ENCODE measurements at places on chromosomes 11 and 22. TPM values are rescaled to one million over a fixed set of nuclear protein-coding genes. Genes with fewer than 3 reads are reported as not detected.

DNA sequence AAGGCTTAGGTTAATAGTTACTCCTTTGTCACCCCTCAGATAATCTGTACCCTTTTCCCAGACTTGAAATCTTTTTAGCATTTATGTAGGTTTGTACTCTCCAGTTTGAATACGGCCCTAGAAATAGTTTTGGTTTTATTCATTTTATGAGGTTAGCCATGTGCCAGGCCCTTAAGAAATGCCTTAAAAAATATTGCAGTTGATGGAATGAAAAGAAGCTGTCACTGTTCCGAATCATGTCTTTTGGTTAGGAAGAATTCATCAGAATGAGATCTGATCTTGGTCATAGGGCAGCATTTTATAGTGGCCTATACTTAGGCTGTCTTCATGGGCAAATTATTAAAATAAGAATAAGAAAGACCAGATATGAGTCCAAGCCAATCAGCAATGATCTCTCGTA is 14.8 kb upstream of the PRSS23 start:
- no peak for DNase-seq
- no peak overlapping the region for H3K27ac ChIP-seq
- no peaks in the 10 kb centered on the region for H3K36me3 ChIP-seq
- no peaks in the 10 kb centered on the region for H3K4me1 ChIP-seq
- peaks cover 39% of the 10 kb centered on the region for H3K27me3 ChIP-seq

- peak; percentile 38 for DNase-seq
- H3K27ac ChIP-seq: peak overlapping the region; percentile 45
- H3K4me3 ChIP-seq: no peak overlapping the region
- H3K36me3 ChIP-seq: no peaks in the 10 kb centered on the region
These were observed 35.8 kb downstream of the INSC start for GRCh38 chr11:15150507-15150906.

GRCh38 chr22:45934168-45934564 is 42.8 kb downstream of the WNT7B start:
- H3K4me3 ChIP-seq: no peak overlapping the region
- H3K4me1 ChIP-seq: no peaks in the 10 kb centered on the region
- no peak overlapping the region for H3K27ac ChIP-seq
- peaks cover 9% of the 10 kb centered on the region for H3K27me3 ChIP-seq

- peaks cover 6% of the 10 kb centered on the region for H3K4me1 ChIP-seq
- H3K4me3 ChIP-seq: no peak overlapping the region
- no peak for DNase-seq
- peaks cover 51% of the 10 kb centered on the region for H3K36me3 ChIP-seq
These were observed 68.6 kb downstream of the ATXN10 start for GRCh38 chr22:45740236-45740635.

DNA sequence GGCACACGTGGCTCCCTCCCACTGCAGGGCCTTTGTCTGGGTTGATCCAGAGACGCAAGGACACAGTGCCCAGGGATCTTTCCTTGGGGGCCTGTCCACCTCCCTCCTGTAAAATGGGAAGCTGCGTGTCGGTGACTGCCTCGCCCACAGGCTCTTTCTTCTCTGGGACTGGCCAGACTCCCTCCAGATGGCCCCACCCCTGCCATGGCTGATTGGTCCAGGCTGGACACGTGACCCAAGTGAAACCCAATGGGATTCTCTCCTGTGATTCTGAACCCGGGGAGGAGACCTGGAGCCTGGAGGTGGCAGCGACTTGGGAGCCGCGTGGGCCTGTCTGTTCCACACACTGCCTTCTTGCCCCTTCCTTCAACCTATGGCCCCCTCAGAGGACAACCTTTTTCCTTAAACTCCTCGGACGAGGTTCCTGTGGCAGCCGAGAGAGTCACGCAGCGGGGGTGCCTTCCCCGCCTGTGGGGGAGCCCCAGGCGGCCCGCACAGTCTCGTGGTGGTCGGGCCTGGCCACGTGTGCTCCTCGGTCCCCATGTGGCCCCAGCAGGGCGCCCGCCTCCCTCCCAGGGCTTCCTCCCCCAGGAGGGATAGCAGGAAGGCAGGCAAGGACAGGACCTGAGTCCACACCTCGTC is 12.4 kb upstream of the MPPED1 start:
- no peak overlapping the region for H3K4me3 ChIP-seq
- no peaks in the 10 kb centered on the region for H3K4me1 ChIP-seq
- H3K27me3 ChIP-seq: no peaks in the 10 kb centered on the region
- no peak for DNase-seq

GRCh38 chr22:36610056-36610455 is 81.1 kb upstream of the EIF3D start:
- no peaks in the 10 kb centered on the region for H3K36me3 ChIP-seq
- H3K27me3 ChIP-seq: peaks cover 45% of the 10 kb centered on the region
- no peak overlapping the region for H3K27ac ChIP-seq
- no peaks in the 10 kb centered on the region for H3K4me1 ChIP-seq
- no peak overlapping the region for H3K4me3 ChIP-seq
- DNase-seq: no peak

- no peak for DNase-seq
- H3K4me1 ChIP-seq: no peaks in the 10 kb centered on the region
- no peaks in the 10 kb centered on the region for H3K36me3 ChIP-seq
- no peak overlapping the region for H3K27ac ChIP-seq
- no peak overlapping the region for H3K4me3 ChIP-seq
- H3K27me3 ChIP-seq: no peaks in the 10 kb centered on the region
These were observed 10.4 kb downstream of the ASCL2 start for GRCh38 chr11:2259897-2260451.

DNA sequence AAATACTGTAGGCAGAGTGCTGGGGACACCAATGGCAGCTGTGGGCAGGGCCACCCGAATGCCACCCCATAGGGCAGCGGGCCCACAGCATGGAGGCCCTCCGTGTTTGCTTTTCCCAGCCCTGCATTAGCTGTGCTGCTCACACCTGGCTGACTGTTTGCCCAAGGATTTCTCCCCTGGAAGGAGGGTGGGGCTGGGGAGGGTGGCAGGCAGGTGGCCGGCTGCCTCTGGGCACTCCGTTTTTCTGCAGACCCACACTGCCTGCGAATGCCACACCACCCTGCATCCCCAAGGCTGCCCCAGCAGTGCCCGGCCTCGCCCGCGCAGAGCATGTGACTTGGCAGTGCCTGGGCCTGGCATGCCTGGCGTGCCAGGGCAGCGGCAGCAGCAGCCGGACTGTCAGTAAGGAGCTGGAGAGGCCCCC is 19.6 kb downstream of the DAGLA start:
- no peaks in the 10 kb centered on the region for H3K36me3 ChIP-seq
- no peak for DNase-seq
- peaks cover 46% of the 10 kb centered on the region for H3K4me1 ChIP-seq
- H3K4me3 ChIP-seq: no peak overlapping the region

CBX7 gene
- total RNA-seq: 25.0 TPM

PIWIL4 gene
- 0.60 TPM for total RNA-seq

- H3K4me3 ChIP-seq: peak overlapping the region; percentile 19
- no peak for DNase-seq
- H3K27me3 ChIP-seq: no peaks in the 10 kb centered on the region
- H3K36me3 ChIP-seq: no peaks in the 10 kb centered on the region
- peaks cover 18% of the 10 kb centered on the region for H3K4me1 ChIP-seq
- H3K27ac ChIP-seq: peak overlapping the region; percentile 27
These were observed 6.4 kb downstream of the BATF2 start for GRCh38 chr11:64990222-64990923.

DNA sequence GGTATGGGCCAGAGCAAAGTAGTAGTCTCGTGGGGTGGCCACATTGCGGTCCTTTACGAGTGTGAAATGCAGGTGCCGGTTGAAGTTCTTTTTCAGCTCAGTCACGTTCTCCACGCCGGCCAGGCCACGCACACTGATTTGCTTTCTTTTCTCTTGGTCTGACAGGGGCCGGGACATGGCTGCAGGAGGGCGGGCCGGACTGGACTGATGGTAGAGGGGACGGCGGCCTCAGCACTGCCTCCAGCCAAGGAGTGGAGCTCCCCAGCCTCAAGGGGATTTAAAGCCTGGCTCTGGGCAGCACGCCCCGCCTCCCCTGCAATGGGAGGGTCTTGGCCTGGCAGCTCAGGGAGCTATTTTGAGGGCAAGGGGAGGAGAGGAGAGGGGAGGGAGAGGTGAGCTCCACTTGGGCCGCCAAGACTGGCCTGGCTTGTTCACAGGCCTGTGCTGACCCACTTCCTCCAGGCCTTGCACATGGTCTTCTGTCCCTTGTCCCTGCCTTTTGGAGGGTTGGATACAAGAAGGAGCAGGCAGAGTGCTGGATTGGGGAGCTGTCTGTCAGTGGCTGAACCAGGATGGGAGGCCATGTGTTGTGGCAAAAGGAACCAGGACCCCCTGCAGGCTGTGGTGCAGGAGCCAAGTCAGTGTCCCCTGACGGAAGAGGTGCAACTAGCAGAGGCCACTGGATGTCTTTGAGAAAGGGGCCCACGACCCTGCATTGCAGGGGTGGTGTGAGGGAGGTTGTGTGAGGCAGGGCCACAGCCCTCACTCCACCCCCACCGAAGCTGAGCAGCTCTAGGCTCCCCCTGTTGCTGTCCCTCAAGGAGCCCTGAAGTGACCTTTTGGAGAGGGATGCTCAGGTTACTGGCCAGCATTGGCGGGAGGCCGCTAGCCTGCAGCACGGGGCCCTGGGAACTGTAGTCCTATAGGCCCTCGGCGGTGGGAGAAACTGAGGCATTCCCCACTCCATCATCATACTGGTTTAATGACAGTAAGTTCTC is at the start of gene PYGM:
PYGM (minus strand) TSS at position 253 of the 998 bp plus-strand sequence; CDS start at position 177, 76 bp downstream.
- H3K27me3 ChIP-seq: no peaks in the 10 kb centered on the region
- H3K4me3 ChIP-seq: no peak within 1 kb of the TSS
- H3K27ac ChIP-seq: peak within 1 kb of the TSS; percentile 99
- DNase-seq: no peak

GRCh38 chr11:8004008-8004407 is 16.9 kb downstream of the EIF3F start:
- no peaks in the 10 kb centered on the region for H3K4me1 ChIP-seq
- no peak overlapping the region for H3K27ac ChIP-seq
- peaks cover 6% of the 10 kb centered on the region for H3K36me3 ChIP-seq

GRCh38 chr11:6269994-6270393 is 10.4 kb downstream of the CCKBR start:
- no peak for DNase-seq
- no peaks in the 10 kb centered on the region for H3K36me3 ChIP-seq
- H3K4me3 ChIP-seq: no peak overlapping the region
- H3K27ac ChIP-seq: no peak overlapping the region
- peaks cover 4% of the 10 kb centered on the region for H3K4me1 ChIP-seq
- peaks cover 29% of the 10 kb centered on the region for H3K27me3 ChIP-seq

GRCh38 chr22:17501679-17502285 is 61.5 kb upstream of the SLC25A18 start:
- H3K27me3 ChIP-seq: peaks cover 5% of the 10 kb centered on the region
- no peak overlapping the region for H3K4me3 ChIP-seq
- H3K36me3 ChIP-seq: no peaks in the 10 kb centered on the region
- DNase-seq: peak; percentile 16
- no peaks in the 10 kb centered on the region for H3K4me1 ChIP-seq
- no peak overlapping the region for H3K27ac ChIP-seq

DNA sequence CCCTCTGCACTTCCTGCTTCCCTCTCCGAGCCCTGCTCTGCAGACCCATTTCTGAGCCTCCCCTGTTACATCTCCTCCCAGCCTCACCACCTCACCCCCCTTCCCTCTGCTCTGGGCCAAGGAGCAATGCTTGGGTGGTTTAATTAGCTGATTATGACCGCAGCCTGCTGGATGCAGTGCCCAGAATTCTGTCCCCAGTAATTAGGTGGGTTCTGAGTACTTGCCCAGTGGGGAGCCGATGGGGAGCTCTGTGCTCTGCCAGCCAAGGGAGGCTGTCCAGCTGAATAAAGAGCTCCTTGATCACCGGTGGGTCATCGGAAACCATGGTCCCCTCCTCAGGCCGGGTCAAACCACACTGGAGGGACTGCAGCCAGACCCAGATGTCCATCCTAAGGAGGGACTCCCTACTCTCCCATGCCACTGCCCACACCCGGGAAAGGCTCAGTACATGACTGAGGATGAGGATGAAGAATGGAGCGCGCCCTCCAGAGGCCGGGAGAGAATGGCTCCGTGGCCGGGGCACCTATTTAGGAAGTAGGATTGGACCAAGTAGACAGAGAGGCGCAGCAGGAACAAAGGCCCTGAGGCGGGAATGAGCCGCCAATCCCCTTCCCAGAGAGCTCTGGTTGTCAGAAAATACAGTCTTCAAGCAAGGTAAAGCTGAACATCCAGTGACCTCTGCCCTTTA is 9.1 kb downstream of the ARRB1 start:
- peaks cover 66% of the 10 kb centered on the region for H3K4me1 ChIP-seq
- no peaks in the 10 kb centered on the region for H3K36me3 ChIP-seq
- DNase-seq: no peak
- no peaks in the 10 kb centered on the region for H3K27me3 ChIP-seq

OR52E6 gene
- total RNA-seq: not detected

OR10V1 gene
- not detected for total RNA-seq

- peaks cover 51% of the 10 kb centered on the region for H3K4me1 ChIP-seq
- H3K36me3 ChIP-seq: peaks cover 38% of the 10 kb centered on the region
- DNase-seq: peak; percentile 100
These were observed at the start of gene ZDHHC5 for GRCh38 chr11:57667736-57668433. Gene ZDHHC5, plus strand, starts transcription at chr11:57668114. Its CDS starts 4,977 bp downstream, at chr11:57673091.

EED gene
- total RNA-seq: 63.9 TPM

DNA sequence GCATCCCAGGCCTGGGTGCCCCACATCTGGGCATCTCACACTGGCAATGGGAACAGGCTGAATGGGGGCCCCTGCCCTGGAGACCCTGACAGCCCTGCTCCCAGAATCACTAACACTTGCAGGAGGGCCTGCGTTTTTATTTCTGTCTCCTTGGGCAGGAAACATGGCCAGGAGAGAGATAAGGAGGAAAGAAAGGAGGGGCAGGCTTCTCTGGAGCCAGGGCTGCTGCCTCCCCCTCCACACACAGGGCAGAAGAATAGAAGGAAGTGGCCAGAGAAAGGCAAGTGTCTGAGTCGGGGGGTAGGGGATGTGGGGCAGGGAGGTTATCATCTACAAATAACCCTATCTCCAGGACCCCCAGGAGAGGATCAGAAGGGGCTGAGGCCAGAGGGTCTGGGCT is 25.5 kb upstream of the TSPAN18 start:
- H3K27ac ChIP-seq: no peak overlapping the region
- no peaks in the 10 kb centered on the region for H3K36me3 ChIP-seq
- no peak overlapping the region for H3K4me3 ChIP-seq
- H3K27me3 ChIP-seq: peaks cover 10% of the 10 kb centered on the region
- H3K4me1 ChIP-seq: no peaks in the 10 kb centered on the region

SSTR3 gene
- 3.4 TPM for total RNA-seq

Data from activated CD4-positive, alpha-beta memory T cell treated with anti-CD3 and anti-CD28 coated beads, Interleukin-2, amount 10 ng/mL, durations not matched to agents 7 days and 5 days (primary cell).